Urinary bladder (tissue), 4 donors: ENCODE measurements at places on chromosomes 2 and 18. TPM values are rescaled to one million over a fixed set of nuclear protein-coding genes. Genes with fewer than 3 reads are reported as not detected.

Gene HTR2B
- polyA plus RNA-seq = 0.81 TPM

Gene TUBA3E
- polyA plus RNA-seq = not detected

Gene MDH1B
- polyA plus RNA-seq = 0.39 TPM

Gene PLEK
- 4.7 TPM for polyA plus RNA-seq

Gene HMSD
- not detected for polyA plus RNA-seq

Gene DPYSL5
- 0.43 TPM for polyA plus RNA-seq

Gene TFPI
- polyA plus RNA-seq = 63.3 TPM

Gene SLC9A4
- polyA plus RNA-seq = 0.22 TPM

Gene ORMDL1
- polyA plus RNA-seq = 38.6 TPM
